ENCODE measurements at places on chromosomes 1 and 21. TPM values are rescaled to one million over a fixed set of nuclear protein-coding genes. Genes with fewer than 3 reads are reported as not detected.
A peak's percentile ranks its signal among the peaks of the same experiment; 100 is the strongest.

KIF17 gene
- not detected for total RNA-seq

TMIGD3 gene
- not detected for total RNA-seq

DNA sequence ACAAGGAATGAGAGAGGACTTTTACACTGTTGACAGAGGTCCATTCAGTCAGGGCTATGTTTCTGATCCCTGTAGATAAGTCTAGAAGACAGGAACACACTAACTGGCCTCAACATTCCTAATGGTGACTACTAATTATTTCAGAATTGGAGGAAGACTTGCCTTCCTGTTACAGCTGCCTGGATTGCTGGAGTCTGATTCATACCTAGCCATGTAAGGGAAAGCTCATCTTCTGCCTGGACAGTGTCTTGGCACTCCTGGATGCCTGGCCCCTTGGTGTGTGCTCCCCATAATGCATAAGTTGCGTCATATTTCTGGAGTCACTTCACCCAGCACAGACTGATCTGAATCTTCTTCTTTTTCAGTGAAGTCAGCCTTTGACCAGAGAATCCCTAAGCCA lies 326.0 kb upstream of the RUNX1 start:
- no peaks in the 10 kb centered on the region for H3K36me3 ChIP-seq
- H3K27me3 ChIP-seq: no peaks in the 10 kb centered on the region
- no peak for DNase-seq
- H3K4me3 ChIP-seq: no peak overlapping the region

GRCh38 chr1:45395051-45395450 lies 54.8 kb upstream of the MUTYH start:
- peaks cover 26% of the 10 kb centered on the region for H3K4me1 ChIP-seq
- no peak overlapping the region for H3K27ac ChIP-seq
- H3K4me3 ChIP-seq: no peak overlapping the region
- DNase-seq: no peak
- H3K36me3 ChIP-seq: no peaks in the 10 kb centered on the region
- no peaks in the 10 kb centered on the region for H3K27me3 ChIP-seq

GRCh38 chr1:209689477-209689876 lies 14.3 kb downstream of the G0S2 start:
- H3K4me1 ChIP-seq: no peaks in the 10 kb centered on the region
- no peaks in the 10 kb centered on the region for H3K36me3 ChIP-seq
- no peak overlapping the region for H3K4me3 ChIP-seq
- H3K27ac ChIP-seq: no peak overlapping the region
- peak; percentile 40 for DNase-seq
- no peaks in the 10 kb centered on the region for H3K27me3 ChIP-seq

DNA sequence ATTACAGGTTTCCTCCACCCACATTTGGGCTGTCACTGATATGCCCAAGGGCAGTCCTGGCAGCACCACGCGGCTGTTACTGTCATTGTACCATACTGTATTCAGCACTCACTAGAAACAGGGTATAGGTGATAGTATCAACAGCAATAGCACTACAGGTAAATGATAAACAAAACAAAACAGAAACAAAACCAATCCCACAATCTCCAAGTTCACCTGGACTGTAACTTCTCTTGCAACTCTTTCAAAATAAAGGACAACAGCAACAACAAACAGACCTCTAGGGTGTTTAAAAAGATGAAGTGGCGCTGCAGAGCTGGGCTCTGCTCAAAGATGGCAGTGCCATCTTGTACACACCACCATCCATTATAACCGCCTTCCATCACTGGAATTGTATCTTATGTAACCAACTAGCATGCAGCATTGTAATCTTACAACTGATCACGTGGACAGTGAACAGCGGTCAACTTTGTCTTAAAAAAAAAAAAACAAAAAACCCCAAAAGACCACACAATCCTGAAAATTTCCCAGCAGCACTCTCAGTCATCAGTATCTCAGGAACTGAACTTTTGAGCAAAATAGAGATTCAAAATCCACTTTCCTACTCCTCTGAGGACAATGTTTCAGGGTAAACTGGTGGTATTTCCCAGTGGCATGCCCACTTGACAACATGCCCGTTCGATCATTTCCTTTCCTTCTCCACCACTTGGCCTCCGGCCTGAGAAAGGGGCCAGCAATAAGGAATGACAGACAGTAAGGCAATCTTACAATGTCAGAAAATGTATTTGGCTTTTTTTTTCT lies 3.8 kb downstream of the IRF2BP2 start:
- DNase-seq: peak; percentile 81
- H3K27ac ChIP-seq: peak overlapping the region; percentile 93
- H3K4me1 ChIP-seq: peaks cover 24% of the 10 kb centered on the region
- H3K4me3 ChIP-seq: peak overlapping the region; percentile 69

GLMP gene
- 19.5 TPM for total RNA-seq

GRCh38 chr1:112783059-112783458 lies 67.9 kb upstream of the PPM1J start:
- no peaks in the 10 kb centered on the region for H3K4me1 ChIP-seq
- no peak for DNase-seq

MPZL1 gene
- total RNA-seq: 115 TPM
